ENCODE measurements at places on chromosomes 11 and 22.
A peak's percentile ranks its signal among the peaks of the same experiment; 100 is the strongest.

DNA sequence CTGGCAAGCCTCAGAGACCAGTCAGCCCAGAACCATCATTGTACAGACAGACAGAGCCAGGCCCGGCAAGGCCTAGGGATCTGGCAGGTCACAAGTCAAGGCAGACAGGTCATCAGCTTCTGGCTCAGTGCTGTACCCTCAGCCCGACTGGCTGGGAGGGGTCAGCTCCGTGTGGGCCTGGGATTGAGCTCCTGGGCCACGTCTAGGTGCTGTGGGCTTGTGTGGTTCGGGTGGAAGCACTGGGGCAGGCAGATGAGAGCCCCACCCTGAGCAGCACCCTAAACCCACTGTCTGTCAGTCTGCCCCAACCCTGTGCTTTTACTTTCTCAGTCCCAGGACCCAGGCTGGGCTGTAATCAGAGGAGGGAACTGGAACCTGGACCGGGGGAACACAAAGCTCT is 26.9 kb upstream of the P2RY2 start:
- no peak for DNase-seq

DNA sequence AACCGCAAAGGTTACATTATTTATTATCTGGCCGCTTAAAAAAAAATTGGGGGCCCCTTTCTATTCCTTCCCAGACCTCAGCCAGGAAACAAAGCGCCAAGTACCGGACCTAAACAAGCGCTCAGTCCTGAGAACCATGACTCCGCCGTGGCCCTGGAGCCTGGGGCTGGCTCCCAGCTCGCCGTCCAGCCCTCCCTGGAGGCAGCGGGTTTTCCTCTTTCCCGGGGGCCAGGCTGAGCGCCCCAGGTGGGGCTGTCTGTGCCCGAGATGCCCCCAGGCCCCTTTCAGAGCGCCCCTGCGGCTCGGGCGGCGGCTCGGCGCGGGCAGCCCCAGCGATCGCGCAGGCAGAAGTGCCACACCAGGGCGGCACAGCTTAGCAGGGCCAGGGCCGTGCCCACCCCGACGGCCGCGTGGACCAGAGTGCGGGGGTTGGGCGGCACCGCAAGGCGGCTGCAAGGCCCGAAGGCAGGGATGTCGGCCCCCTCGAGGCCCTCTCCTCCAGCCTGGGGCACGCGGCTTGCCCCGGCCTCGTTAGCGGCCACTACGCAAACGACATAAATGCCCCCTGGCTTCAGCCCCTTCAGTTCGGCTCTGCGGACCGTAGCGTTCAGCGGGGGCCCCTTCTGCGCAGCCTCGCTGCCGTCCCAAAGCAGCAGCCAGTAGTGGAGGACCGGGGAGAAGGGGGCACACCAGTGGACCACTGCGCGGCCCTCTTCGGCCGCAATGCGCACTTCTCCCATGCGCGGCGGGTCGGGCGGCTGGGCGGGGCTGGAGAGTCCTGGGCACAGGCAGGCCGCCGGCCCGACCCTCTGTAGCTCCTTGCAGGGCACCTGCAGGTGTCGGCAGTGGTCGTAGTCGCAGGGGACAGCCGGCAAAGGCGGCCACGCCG is 1.6 kb downstream of the LRRN4CL start:
- DNase-seq, result no peak

GRCh38 chr11:122882189-122882856 is at the start of gene JHY:
Gene JHY, plus strand, starts transcription at chr11:122882759. Its CDS starts 3,091 bp downstream, at chr11:122885850.
- no peak for DNase-seq

DNA sequence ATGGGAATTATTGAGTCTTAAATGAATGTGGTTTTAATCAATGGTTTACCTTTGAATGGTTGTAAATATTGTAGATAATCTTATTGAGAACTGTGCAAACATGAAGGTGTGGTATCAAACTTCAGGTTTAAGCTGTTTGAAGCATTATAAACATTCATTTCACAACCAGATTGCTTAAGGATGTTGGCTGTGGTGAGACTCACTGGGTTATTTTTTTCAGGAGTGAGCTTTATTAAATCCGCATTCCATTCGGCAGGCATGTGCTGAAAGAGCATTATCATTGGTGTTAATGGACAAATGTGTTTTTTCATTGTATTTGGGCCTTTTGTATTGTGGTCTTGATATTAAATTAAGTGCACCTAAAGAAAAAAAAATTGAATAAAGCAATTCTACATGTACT is 9.7 kb downstream of the MMP3 start:
- DNase-seq, result no peak

- DNase-seq, result no peak
Measured at GRCh38 chr11:114058026-114058706, 1.3 kb upstream of the ZBTB16 start.

- DNase-seq, result no peak
Measured at GRCh38 chr11:17883057-17883456, 129.8 kb downstream of the SERGEF start.

DNA sequence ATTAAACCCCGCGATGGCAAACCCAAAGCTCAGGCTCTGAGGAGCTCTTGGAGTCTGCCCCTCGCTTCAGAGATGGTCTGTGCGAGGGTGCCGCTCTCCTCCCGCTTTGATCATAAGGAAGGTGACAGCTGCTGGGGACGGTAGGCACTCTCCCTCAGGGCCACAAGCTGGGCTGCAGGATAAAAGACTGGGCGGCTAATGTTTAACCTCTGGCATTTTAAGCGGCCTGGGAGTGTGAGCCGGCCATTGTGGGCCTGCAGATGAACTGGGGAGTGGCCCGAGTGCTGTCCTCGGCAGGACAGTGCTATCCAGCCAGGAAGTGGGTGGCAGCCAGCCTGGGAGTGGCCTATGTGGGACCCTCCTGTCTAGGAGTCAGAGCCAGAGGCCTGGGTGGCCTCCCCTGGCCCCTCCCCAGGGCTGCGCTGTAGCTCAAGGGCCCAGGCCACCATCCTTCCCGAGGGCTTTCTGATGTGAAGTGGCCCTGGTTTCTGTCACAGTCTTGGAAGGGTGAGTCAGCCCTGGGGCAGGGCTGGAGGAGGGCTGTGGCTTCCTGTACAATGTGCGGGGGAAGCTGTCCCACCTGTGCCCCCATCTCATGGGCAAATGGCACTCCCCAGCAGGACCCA is 58.7 kb upstream of the PRODH start:
- no peak for DNase-seq

GRCh38 chr11:9574622-9575259 is 1.3 kb downstream of the WEE1 start:
- DNase-seq, result peak; percentile 22

DNA sequence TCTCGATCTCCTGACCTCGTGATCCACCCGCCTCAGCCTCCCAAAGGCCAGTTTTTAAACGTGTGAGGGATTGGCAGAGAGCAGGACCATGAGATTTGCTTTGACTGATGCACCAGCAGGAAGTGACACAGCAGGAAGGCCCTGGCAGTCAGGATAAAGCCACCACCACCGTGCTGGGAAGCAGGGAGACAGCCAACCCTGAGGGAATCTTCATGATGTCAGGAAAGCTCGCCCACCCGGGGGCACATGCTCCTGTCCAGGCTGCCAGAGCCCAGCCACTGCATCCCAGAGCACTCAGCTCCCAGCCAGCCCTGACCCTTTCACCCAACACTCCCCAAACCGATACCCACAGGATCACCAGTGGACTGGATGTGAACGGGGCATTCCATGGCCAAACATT is 6.1 kb downstream of the TUBGCP6 start:
- no peak for DNase-seq

GRCh38 chr11:10623797-10624761 is 55.6 kb upstream of the LYVE1 start:
- DNase-seq, result no peak

DNA sequence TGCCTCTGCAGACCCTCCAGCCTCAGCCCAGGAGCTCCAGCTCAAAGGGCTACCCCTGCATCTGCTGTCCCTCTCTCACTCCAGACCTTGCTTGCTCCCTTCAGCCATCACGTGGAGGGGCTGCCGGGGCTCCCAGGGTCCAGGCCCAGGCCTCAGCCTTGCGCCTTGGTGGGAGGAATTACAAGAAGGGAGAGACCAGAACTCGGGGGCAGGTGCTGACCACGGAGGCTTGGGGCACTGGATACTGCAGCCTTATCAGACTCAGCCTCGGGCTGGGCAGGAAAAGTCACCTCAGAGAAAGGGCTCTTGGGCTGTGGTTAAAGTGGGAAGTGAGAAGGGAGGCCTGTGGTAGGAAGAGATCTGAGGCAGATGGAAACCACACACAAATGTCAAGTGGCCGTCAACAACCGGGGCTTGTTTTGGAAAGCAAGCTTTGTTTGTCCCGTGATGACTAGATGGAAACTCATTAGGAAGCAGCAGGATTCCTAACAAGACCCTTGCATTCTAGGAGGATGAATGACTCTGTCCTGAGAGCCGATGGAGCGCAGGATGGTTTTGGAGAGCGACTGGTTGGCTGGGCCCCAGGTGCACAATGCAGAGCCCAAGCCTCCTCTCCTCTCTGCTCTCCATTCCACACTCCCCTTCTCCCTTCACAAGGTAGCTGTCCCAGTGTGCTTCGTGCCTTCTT is 1321.7 kb downstream of the TBC1D22A start:
- peak; percentile 63 for DNase-seq

DNA sequence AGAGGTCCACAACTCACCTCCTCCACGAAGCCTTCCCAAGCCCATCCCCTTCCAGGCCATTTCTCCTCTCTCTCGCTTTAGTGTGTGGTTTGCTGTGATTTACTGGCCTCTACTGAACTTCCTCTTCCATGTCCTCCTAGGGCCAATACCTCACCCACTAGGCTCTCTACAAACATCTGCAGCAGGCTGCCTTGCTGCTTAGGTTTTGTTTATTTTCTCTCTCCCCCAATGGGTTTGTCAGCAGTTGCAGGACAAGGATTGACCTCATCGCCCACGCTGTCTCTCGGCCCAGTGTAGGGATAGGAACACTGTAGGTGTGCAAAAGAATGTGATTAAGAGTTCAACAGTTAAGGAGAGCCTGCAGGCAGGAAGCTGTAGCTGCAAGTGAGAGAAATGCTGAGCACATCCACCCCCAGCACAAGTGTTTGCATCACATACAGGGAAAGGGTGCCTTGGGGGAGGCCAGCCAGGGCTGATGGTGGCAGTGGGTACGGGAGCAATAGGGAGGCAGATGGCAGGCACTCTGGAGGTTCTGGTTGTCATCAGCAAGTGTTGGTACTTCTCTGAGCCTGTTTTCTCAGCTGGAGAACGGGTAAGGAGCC is 1.4 kb downstream of the PC start:
- no peak for DNase-seq

- no peak for DNase-seq
Measured at GRCh38 chr11:20644360-20644759, 25.0 kb upstream of the NELL1 start.

GRCh38 chr11:1064167-1064566 is 10.5 kb upstream of the MUC2 start:
- no peak for DNase-seq

- no peak for DNase-seq
Measured at GRCh38 chr22:49655168-49655812, 172.4 kb downstream of the BRD1 start.

GRCh38 chr22:44335903-44336803 is 23.4 kb upstream of the SHISAL1 start:
- DNase-seq, result no peak

- no peak for DNase-seq
Measured at GRCh38 chr22:46710806-46711205, 27.2 kb downstream of the CERK start.

DNA sequence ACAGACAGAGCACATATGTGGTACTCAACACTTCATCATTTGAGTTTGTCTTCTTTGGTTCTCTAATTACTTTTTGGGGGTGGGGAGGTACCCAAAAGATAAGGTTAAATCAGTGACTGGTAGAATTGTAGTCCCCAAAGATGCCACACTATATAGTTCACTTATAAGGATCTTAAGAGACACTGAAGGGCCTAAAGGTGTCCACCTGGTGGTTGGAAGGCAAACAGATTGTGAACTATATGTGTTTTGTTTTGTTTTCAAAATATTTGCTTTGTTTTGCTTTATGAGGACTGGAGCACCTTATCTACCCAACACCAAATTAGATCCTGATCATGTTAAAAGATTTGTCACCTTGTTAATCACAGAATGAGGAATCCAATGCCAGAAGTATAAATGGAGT is 136.1 kb downstream of the DCDC1 start:
- no peak for DNase-seq

- DNase-seq, result no peak
Measured at GRCh38 chr22:49108636-49109315, 718.9 kb downstream of the BRD1 start.

GRCh38 chr11:64644647-64645275 is 53.7 kb downstream of the SLC22A12 start:
- DNase-seq, result no peak

- no peak for DNase-seq
Measured at GRCh38 chr11:114308689-114309089, 12.5 kb downstream of the NNMT start.

DNA sequence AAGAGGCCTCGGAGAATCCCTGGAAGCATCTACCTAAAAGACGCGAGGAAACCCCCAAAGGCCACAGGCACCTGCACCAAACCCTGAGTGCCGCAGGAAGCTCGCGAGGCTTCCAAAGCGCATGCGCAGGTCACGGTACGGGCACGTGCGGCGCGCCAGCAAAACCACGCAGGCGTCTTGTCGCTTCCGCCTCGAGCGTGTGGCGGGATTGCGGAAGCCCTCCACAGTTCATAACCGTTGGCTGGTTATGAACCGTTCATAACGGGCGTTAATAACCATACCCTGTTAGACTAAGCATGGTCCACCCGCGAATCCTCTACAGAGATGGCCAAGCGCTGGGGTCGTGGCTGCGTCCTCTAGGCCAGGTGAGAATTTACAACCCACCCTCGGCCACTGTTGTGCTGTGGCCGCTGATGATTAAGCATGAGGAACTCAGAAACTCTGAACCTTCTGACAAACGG is 46.4 kb downstream of the MORC2 start:
- no peak for DNase-seq

DNA sequence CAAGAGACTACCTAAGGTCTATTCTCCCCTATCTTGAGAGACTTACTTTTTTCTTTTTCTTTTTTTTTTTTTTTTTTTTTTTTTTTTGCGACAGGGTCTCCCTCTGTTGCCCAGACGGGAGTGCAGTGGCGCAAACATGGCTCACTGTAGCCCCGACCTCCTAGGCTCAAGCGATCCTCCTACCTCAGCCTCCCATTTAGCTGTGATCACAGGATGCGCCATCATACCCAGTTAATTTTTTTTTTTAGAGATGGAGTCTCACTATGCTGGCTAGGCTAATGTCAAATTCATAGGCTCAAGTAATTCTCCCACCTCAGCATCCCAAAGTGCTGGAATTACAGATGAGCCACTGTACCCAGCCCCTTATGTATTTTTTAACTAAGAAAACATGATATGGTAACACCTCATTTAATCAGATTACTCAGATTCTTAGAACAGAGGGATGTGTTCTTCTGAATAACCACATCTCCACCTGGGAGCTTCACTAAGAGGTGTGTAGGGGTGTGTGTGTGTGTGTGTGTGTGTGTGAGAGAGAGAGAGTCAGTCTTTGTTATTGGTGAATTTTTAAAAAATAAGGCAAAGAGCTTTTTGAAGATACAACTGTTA is 102.9 kb downstream of the USP35 start:
- peak; percentile 82 for DNase-seq

- no peak for DNase-seq
Measured at GRCh38 chr11:117980720-117981119, 5.5 kb upstream of the IL10RA start.

GRCh38 chr22:45966320-45966894 is 10.6 kb downstream of the WNT7B start:
- peak; percentile 91 for DNase-seq

GRCh38 chr11:124872280-124872679 is 7.0 kb downstream of the ROBO3 start:
- DNase-seq, result no peak

Measured in DND-41 (cell line).